ENCODE measurements at places on chromosomes 3 and 15.

DNA sequence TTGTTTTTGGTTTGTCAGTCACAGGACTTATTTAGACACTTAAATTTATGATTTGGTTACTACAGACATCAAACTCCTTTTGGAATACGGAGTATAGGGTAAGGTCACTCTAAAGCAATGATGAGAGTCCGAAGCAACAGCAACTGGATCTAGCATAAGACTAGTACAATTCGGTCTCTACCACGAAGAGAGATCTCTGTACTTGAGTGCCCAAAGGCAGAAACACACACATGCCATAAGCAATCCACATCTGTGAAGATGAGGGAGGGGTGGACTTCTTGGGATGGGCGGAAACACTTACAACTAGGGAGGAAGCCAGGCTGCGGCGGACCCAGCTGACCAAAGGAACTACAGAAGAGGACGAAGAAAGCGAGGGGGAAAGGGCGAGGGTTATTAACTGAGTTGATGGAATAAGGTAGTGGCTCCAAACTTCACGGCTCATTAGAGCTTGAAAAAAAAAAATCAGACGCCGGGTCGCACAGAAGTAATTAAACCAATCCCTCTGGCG lies 595 bp downstream of the DPH6 start:
- H3K36me3 ChIP-seq = no peaks in the 10 kb centered on the region
- peak; percentile 70 for DNase-seq
- H3K4me3 ChIP-seq = peak overlapping the region; percentile 88
- H3K4me1 ChIP-seq = peaks cover 29% of the 10 kb centered on the region
- H3K27me3 ChIP-seq = no peaks in the 10 kb centered on the region
- H3K27ac ChIP-seq = peak overlapping the region; percentile 97

GRCh38 chr15:56616551-56616950 lies 116.8 kb downstream of the ZNF280D start:
- DNase-seq = no peak
- no peaks in the 10 kb centered on the region for H3K27me3 ChIP-seq
- no peak overlapping the region for H3K27ac ChIP-seq
- H3K36me3 ChIP-seq = no peaks in the 10 kb centered on the region

- no peaks in the 10 kb centered on the region for H3K27me3 ChIP-seq
- no peak for DNase-seq
- no peaks in the 10 kb centered on the region for H3K36me3 ChIP-seq
- H3K4me1 ChIP-seq = no peaks in the 10 kb centered on the region
- H3K4me3 ChIP-seq = no peak overlapping the region
These were observed 585.2 kb downstream of the NTRK3 start for GRCh38 chr15:87671289-87671688.

DNA sequence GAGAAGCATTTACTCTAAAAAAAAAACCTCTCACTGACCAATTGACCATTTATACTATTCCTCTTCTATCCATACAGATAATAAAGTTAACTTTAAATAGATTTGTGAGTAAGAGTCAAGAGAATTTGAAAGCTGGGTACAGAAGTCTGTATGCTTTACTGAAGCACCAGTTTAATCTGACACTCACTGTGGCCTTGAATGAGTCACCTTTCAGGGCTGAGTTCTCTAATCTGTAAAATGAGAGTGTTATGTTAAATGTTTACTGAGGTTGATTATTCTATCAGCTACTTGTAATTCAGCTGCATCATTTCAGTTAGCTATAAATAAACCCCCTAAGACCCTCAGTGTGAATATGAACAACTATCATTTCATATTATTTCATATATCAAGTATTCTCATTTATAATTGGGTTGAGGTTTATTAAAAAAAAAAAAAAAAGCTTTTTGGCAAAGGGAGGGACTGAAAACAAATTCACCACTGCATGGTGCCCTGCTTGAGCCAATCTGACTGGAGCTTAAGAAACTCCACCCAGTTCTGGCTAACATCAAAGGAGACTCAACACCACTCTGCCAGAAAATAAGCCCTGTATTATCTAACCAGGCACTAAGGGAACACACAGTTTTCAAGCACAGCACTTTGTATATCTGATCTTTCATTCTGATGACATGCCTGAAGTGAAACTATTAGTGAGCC lies 2.8 kb downstream of the MAP4 start:
- H3K27me3 ChIP-seq = no peaks in the 10 kb centered on the region
- H3K4me1 ChIP-seq = peaks cover 57% of the 10 kb centered on the region
- DNase-seq = peak; percentile 35
- H3K27ac ChIP-seq = peak overlapping the region; percentile 44
- peak overlapping the region; percentile 4 for H3K4me3 ChIP-seq

DNA sequence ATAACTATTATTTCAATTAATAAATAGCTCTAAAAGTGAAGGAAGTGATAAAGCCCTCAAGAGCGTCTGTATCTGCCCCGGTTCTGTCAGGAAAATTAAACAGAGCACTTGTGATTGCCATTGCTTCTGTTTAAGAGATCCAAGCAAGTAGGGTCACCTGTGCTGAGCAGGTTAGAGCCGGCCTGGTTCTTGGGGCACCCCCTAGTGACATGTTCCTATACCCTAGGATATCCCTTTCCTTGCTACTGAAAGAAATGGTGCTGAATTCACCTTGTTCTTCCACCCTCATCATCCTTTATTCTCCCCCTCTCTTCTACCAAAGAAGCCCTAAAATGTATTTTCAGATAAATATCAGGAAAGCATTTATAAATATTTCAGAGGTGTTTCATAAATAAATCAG lies 323.5 kb downstream of the RORA start:
- H3K27me3 ChIP-seq = peaks cover 9% of the 10 kb centered on the region
- DNase-seq = no peak
- no peaks in the 10 kb centered on the region for H3K4me1 ChIP-seq
- H3K27ac ChIP-seq = no peak overlapping the region

GRCh38 chr3:179613807-179614206 lies 9.2 kb downstream of the NDUFB5 start:
- H3K27me3 ChIP-seq = no peaks in the 10 kb centered on the region
- DNase-seq = peak; percentile 81
- H3K27ac ChIP-seq = peak overlapping the region; percentile 75
- peaks cover 18% of the 10 kb centered on the region for H3K36me3 ChIP-seq

Data from osteoblast (primary cell).